ENCODE measurements at places on chromosomes 1 and 21. TPM values are rescaled to one million over a fixed set of nuclear protein-coding genes. Genes with fewer than 3 reads are reported as not detected.

DNA sequence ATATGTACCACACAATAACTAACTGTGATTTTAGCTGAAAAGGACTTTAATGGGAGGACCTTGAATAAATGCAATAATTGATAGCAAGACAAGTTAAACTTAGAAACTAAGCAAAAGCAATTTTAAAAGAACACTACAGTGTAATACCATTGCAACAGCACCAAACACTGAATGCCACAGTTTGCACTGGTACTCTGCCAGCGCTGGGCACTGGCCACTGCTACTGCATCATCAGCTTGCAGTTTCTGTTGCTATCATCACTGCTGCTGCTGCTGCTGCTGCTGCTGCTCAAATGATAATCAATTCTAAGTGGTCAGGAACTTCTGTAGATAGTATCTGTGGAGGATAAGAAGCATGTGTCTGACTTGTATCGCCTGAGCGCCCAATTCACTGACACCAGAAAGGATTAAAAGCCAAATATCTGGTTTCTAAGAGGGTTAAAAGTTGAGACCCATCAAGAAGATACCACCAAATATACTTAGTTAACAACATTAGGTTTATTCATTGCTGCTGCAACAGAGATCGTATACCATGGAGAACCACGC, 306.9 kb downstream of the LRRC40 start:
- DNase-seq = no peak

DNA sequence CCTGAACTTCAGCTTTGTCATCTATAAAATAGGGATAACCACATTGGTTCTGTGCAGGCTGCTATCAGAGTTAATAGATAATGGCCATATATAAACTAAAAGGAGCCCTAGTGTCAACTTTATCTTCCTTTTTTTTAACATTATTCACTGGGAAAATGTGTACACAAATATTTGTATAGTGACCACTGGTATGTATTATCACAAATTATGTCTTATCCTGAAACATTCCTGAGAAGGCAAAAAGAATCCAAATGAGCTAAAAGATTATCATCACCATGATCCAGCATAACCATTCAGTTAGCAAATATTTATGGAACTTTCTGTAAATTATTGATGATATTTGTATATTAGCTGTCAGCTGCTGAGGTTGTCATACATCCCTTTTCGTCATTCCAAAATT, 16.6 kb downstream of the ANGPTL3 start:
- DNase-seq = no peak

GRCh38 chr1:221626041-221626440, 115.8 kb downstream of the DUSP10 start:
- DNase-seq = no peak

- no peak for DNase-seq
These were observed 274.4 kb downstream of the NTNG1 start for GRCh38 chr1:107415241-107415640.

DNA sequence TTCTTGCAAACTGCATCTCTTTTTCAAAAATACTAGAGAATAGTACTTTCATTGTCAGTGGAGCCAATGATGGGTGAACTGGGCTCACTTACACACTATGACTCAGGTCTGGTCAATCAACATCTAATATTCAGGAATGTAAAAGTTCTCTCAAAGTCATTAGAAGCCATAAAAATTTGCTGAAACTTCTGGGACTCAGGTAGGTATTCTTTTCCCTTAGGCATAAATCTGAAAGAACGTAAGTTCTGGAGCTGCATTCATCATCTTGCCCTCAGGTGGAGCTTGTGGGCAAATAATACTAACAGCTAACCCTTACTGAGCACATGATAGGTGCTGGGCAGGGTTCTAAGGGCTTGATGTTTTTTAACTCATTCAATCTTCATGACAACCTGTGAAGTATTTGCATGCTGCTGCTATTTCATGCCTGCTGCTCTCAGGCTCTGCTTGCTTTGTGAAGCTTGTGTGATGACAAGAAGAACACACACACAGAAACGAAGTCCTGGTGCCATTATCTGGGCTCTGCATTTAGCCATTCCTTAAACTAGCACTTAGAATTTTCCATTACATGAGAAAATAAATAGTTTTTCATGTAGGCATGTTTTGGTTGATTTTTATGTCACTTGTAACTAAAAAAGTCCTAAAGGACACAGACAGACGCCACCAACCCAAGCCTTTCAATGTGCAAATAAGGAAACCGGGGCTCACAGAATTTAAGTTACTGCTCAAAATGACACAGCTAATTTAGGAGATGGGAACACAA, 394.2 kb upstream of the LYPLAL1 start:
- DNase-seq = no peak

DNA sequence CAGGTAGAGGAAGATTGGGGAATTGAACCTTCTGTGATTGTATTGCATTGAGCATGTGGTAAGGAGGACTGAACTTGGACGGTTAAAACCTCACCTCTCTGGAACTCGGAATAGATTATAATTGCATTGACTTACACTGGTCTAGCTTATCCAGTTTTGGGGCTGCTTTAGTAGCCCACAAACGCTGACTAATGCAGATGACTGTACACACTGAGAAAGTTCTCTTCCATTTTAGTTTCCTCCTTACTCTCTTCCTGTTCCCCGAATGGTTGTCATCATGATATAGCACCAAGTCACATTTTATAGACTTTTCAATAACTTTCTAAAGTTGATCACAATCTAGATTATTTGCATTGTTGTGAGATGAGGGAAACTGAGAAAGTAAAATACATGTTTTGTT, 78.2 kb downstream of the NFIA start:
- DNase-seq = no peak

GRCh38 chr1:57232500-57232899, 191.4 kb downstream of the DAB1 start:
- DNase-seq = no peak

DNA sequence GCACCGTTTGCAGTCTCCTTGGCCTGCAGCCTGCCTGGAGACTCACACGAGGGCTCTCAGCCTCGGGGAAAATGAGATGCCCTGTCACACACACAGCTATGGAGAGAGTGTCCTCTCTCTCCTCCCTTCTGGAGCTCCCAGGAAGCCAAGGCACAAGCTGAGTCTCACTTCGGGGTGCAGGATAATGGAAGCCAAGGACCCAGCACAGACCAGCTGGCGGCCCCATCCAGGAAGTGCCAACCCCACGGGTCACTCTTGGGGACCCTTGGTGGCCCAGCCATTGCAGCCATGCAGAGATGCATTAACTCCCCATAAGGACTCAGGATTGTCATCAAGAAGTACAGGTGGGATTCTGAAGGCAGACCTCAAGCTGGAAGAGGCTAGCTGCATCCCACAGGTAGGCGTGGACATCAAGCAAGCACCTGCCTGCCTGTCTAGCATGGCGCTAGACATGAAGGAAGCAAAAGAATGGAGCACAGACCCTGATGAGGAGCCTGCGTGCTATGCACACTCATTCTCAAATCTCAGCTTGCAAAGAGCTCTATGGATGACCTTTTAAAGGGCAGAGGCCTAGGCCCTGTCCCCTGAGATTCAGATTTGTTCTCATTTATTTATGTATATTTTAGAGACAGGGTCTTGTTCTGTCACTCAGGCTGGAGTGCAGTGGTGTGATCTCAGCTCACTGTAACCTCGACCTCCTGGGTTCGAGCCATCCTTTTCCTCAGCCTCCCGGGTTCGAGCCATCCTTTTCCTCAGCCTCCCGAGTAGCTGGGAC, 49.9 kb downstream of the IRF2BP2 start:
- DNase-seq = no peak

GRCh38 chr21:34199121-34199910, 125.9 kb downstream of the MRPS6 start:
- DNase-seq = no peak

DNA sequence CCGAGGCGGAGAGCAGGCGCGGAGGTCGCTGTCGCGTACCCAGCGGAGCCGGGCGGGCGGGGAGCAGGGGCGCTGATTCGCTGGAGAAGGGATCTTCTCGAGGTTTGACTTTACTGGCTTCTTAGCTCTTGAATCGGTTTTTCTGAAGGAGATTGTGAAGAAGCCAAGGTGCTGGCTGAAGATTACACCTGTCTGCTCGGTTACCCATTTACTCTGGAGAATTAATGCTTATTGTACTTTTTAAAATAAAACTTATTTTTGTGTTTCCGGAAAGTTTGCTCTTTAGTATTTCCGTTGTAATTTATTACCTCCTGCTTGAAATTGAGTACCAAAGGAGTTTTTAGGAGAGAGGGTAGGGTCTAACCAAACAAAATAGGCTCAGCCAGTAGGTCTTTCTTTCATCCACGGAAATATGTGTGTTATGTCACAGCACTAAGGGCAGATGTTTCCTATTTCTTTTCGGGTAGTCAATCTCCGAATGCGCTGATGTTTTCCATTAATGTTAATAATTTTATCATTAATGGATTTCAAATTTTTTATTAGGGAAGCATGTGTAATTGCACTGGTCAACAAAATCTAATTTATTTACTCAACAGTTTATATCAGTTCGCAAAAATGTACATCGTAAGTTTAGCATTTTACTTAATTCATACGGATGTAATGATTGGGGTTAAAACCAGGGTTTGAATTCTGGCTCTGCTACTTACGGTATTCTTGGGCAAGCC, 510 bp upstream of the GNG5 start:
- DNase-seq = no peak

DNA sequence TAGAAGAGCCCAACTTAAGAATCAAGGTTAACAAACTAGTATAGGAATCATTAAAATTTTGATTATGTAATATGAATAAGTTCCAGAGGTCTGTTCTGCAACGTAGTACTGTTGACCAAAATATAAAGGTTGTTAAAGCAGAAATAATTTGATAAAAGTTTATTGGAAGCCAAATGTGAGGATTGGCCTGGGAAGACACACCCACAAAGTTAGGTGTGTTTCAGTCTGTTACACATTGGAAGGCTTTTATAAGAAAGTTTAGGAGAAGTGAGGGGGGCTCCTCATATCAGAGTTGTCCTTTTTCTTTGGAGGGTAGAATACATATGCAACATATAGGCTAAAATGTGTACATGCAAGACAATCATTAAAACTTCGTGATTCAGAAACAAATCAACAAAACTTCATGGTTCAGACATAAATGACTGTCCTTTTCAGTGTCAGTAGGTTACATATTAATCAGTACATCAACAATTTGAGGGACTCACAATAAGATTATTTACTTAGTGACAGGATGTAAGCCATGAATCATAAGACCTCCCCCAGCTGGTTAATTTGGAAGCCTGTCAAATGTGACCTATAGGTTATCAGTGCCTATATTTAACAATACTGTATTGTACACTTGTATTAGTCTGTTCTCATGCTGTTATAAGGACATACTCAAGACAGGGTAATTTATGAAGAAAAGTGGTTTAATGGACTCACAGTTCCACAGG, 245.0 kb upstream of the B3GALT2 start:
- DNase-seq = no peak

GRCh38 chr1:168453056-168453455, 90.7 kb downstream of the XCL2 start:
- DNase-seq = no peak

GRCh38 chr1:156344409-156344808, 6.1 kb downstream of the TSACC start:
- no peak for DNase-seq

- DNase-seq = no peak
These were observed 79.5 kb upstream of the SLC45A1 start for GRCh38 chr1:8238141-8239038.

DNA sequence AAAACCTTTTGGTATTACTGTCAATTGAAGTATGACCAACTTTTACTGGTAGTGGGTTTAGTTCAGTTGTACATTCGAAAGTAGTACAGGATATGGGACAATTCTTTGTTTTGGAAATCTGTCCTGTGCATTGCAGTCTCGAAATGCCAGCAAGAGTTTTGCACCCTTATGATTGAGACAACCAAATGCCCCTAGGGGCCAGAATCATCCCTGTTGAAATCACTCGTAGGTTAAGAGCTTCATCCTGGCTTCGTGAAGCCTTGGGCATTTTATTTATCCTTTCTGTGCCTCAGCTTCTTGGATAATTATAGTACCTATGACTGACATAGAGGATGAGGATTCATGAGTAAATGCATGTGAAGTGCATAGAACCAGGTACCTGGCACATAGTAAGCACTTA, 2.4 kb upstream of the GOLT1A start:
- no peak for DNase-seq

SHISA4 gene
- not detected for total RNA-seq

LMX1A gene
- not detected for total RNA-seq

ASCL5 gene
- not detected for total RNA-seq

ILDR2 gene
- 2.5 TPM for total RNA-seq

ALX3 gene
- total RNA-seq = not detected

FCER1G gene
- total RNA-seq = 0.88 TPM

NBPF6 gene
- not detected for total RNA-seq

LRRC38 gene
- total RNA-seq = not detected

BCAS2 gene
- 35.8 TPM for total RNA-seq

Data from OCI-LY7 (cell line).